ENCODE measurements at places on chromosomes 13 and 19. TPM values are rescaled to one million over a fixed set of nuclear protein-coding genes. Genes with fewer than 3 reads are reported as not detected.

Gene SLITRK1
- not detected for total RNA-seq

Gene HNRNPL
- 134 TPM for total RNA-seq

GRCh38 chr13:48411841-48412531 lies 927 bp downstream of the LPAR6 start:
- no peak for DNase-seq

- DNase-seq, result no peak
These were observed 5.9 kb downstream of the LRRC4B start for GRCh38 chr19:50562329-50562728.

DNA sequence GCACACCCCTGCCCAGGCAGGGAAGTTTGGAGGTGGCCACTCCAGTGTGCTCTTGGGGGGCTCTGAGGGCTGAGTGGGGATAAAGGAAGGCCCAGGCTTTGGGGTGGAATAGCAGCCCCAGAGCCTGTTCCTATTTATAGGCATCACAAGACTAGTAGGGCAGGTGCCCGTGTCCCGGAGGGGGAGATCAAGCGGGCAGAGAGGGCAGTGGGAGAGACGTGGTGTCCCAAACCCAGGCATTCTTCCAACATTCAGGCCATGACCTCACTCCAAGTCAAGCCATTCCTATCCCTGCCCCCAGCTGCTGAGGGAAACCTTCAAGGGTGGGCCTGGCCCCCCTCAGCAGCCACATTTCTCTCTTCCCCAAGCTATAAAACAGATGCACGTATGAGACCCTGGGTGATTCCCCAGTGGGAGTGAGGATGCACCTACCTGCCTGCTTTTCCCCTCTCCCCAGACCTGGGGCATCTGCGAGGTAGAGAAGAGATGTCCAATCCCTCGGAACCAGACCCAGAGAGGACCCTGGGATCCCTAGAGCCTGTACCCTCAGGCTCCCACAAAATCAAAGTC lies 3.9 kb downstream of the WIZ start:
- DNase-seq, result peak; percentile 80

DNA sequence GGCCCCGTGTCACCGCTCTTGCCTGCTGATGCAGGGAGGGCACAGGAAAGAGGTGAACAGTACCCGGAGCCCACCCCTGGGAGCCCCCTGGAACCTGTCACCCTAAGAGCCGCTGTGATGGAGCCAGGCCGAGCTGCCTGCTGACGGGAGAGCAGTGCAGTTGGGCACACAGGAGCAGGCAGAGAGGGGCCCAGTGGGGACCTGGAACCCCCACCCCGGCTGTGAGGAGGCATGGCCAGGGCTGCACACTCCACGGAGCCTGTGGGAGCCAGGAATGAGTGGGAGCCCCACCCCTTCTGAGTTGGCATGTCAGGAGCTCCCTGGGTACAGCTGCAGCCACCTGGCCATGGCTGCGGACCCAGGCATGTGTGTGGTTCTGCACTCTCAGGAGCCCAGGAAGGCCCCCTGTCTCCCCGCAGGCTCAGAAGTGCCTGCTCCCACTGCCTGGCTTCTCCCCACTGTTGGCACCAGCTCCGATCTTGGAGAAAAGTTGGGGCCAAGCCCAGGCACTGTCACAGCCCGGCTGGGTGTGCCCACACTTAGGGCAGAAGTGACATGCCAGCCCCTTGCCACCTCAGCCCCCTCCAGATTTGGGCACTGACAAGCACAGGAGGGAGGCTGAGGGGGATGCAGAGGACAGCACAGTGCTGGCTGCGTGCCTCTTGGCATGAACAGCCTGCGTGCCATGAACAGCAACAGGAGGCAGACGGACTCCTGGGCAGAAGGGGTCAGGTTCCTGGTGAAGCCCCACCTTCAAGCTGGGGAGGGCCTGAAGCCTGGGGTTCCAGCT lies 6.3 kb downstream of the CFAP97D2 start:
- peak; percentile 58 for DNase-seq

Gene UPK1A
- not detected for total RNA-seq

DNA sequence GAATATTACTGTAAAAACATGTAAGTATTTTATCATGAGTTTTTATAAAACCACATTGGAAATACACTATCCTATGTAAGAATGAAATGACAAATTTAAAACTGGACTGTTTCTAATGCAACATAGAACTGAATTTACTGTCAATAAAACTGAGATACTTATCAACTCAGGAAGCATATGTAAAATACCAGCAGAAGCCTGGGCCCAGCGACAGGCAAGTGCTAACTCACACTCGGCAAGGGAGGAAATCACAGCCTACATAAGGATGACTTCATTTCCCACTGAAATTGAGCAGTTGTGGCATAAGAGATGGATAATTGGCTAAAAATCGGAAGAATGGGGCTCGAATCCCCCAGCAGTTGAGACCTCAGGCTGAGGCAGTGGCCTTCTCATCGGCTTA lies 12.1 kb downstream of the PROZ start:
- no peak for DNase-seq

Gene OR7C1
- total RNA-seq, result not detected

DNA sequence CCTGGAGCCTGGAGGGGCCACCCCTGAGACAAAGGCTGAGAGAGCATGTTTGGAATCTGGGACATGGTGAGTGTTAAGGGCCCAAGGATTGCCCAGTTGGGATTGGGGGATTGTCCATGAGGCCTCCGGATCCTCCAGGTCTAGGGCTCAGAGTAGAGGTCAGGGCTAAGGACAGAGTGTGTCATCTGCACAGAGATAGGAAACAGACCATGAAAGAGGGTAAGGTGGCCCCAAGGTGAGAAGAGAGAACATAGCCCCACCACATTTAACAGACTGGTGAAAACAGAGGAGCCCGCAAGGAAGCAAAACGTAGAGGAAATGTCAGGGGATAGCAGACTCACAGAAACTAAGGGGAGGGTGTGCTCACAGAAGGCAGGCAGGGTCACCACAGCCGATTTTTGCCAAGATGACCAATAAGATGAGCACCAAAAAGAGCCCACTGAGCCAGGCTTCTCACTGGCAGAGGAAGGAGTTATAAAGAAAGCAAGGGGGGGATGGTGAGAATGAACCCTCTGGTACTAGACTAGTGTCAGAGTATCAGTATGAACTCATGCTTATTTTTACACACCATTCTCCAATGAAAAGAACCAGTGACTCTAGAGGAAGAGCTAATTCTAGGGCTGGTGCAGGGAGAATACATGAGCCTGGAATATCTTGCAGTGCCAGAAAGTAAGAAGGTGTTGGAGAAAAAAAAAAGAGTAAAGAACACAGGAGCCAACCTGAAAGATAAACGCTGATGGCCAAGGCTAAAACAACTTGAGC lies 17.5 kb downstream of the DYRK1B start:
- no peak for DNase-seq

GRCh38 chr13:108895220-108895704 lies 265.9 kb downstream of the MYO16 start:
- DNase-seq, result no peak

Gene RPS5
- 408 TPM for total RNA-seq

Gene ZNF230
- 3.2 TPM for total RNA-seq

GRCh38 chr19:18684642-18684993 lies 1.1 kb downstream of the CRTC1 start:
- no peak for DNase-seq

Gene CAPN12
- 0.34 TPM for total RNA-seq

Gene EGLN2
- total RNA-seq, result 46.7 TPM

DNA sequence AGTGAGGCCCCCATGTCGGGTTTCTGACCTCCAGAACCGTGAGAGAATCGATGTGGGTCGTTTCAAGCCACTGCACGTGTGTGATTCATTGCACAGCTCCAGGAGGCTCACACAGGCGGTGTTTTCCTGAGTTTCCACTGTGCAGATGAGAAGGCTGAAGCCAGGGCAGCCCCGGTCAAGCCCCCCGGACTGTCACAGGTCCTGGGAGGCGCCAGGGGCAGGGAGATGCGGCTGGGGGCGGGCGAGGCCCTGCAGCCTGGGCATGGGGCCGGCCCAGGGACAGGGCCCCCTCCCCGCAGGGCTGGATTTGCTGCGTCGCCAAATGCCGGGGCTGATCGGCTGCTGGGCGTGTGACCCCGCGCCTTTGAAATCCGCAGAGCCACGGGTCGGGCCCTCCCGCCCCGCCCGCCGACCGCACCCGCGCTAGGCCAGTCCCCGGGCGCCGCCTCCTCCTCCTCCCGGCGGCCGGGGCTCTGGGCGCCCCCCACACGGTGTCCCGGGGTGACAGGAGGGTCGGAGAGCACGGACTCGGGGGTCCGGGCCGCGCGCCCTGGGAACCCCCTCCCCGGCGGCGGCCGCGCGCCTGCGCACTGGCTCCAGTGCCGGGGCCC lies 9.9 kb upstream of the MKNK2 start:
- peak; percentile 83 for DNase-seq

DNA sequence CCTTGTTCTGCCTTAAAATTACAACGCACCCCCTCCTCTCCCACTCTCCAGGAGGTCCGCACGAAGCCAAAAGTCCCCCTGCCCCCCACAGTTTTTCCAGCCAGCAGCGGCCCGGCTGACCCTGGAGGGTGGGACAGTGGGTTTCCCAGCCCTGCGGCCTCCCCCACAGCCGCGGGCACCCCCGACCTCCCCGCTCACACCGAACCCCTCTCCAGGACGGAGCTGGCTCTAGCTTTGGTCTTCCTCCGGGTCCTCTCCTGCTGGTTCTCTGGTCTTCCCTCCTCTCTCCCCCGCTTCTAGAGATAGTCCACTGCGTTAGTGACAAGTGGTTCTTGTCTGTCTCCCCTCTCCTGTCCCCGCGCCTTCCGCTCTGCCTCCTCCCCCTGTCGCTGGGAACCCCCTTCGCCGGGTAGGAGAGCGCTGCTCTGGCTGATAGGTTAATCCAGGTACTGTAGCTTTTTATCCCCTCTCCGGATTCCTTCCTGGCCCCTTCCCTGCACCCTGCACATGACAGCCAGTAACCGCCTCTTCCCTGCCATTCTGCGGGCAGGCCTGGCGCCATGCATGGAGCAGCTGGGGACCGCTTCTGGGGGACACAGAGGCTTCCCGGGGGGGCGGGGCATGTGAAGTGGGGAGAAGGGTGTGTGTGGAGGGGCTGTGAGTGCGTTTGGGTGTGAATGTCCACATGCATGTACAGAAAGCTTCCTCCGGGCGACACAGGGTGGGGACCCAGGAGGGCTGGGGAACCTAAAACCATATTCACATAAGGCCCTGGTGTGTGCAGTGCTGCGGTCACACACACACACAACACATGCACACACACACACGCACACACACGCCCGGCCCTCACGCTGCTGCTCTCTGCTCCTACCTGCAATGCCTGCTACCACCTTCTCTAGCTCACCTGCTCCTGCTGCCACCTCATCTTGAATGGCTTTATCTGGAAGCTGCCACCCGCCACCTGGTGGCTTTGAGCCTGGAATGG lies 17.2 kb downstream of the PRR36 start:
- no peak for DNase-seq

GRCh38 chr19:5152767-5153532 lies 184.0 kb downstream of the KDM4B start:
- no peak for DNase-seq

DNA sequence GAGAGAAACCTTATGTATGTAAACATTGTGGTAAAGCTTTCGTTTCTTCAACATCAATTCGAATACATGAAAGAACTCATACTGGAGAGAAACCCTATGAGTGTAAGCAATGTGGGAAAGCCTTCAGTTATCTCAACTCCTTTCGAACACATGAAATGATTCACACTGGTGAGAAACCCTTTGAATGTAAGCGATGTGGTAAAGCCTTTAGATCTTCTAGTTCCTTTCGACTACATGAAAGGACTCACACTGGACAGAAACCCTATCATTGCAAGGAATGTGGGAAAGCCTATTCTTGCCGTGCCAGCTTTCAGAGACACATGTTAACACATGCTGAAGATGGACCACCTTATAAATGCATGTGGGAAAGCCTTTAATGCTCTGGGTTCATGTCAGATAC lies 24.7 kb downstream of the ZNF136 start:
- no peak for DNase-seq

- DNase-seq, result no peak
These were observed 95.7 kb upstream of the CLDN10 start for GRCh38 chr13:95456815-95457214.

GRCh38 chr13:33742321-33742720 lies 75.6 kb upstream of the RFC3 start:
- DNase-seq, result no peak

DNA sequence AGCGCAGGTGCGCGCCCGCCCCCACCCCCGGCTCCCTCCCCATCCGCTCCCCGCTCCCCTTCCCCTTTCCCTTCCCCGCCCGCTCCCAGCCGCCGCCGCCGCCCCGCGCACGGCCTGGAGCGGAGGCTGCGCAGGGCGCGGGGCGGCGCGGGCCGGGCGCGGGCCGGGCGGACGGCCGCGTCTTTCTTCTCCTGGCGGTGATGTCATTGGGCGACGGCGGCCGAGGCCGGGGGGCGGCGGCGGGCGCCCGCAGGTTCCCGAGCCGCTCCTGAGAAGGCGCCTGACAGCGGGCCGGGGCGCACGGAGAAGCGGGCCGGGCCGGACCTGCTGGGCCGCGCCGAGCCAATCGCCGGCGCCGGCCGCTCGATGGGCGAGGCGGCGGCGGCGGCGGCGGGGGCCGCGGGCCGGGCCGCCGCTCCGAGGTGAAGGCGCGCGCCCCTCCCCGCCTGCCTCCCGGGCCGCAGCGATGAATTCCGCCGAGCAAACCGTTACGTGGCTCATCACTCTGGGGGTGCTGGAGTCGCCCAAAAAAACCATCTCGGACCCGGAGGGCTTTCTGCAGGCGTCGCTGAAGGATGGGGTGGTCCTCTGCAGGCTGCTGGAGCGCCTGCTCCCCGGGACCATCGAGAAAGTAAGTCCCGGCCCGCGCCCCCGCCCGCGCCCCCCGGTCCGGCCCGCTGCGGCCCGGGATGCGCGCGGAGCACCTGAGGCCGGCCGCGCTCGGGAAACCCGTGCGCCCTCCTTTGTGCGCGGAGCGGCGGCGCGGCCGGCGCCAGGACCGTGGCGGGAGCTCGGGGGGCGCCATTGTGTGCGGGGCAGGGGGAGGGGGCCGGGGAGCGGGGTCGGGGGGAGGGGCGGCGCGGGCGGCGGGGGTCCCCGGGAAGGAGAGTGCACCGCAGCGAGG lies at the start of gene ARHGEF7:
ARHGEF7 (plus strand) TSS at position 250 of the 904 bp plus-strand sequence; CDS start at position 467, 217 bp downstream.
- peak; percentile 37 for DNase-seq

GRCh38 chr19:40588926-40589569 lies 12.1 kb upstream of the LTBP4 start:
- no peak for DNase-seq

- no peak for DNase-seq
These were observed 14.3 kb upstream of the ZNF554 start for GRCh38 chr19:2805261-2805900.

DNA sequence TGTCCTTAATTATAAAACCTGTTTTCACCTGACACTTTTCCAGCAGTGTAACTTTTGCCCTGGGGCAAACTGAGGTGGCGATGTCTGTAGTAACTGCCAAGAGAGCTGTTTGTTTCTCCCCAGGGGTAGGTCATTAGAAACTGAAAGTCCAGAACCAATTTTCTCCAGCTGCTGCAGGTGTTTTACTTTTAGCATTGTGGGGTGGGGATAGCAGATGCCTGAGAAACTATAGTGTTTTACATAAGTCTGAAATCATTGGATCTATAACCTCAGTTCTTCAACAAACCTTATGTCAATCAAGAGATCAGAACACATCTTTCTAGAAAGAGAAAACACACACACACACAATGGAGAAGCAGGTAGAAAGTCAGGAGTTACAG lies 92.7 kb downstream of the LHFPL6 start:
- no peak for DNase-seq
